ENCODE measurements at places on chromosomes 2 and 18.

DNA sequence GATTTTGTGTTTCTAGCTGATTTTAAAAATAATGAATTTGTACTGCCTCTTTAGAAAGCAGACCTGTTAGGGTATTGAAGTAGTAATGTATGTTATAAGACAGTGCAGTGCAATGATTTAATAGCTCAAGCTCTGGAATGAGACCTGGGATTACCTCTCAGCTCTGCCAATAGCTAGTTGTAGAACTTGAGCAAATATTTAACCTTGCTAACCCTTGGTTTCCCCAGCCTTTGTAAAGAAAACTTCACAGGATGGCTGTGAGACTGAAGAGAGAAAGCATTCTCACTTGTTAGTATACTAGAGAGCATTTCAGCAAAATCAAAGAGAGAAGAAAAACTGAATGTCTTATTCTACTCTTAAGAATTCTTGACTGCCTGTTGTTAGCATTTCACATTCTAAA is 293.9 kb downstream of the KIAA1328 start:
- no peak for DNase-seq

- DNase-seq = no peak
Measured at GRCh38 chr2:60368456-60368855, 185.0 kb downstream of the BCL11A start.

GRCh38 chr2:137910641-137911040 is 53.6 kb upstream of the HNMT start:
- no peak for DNase-seq

DNA sequence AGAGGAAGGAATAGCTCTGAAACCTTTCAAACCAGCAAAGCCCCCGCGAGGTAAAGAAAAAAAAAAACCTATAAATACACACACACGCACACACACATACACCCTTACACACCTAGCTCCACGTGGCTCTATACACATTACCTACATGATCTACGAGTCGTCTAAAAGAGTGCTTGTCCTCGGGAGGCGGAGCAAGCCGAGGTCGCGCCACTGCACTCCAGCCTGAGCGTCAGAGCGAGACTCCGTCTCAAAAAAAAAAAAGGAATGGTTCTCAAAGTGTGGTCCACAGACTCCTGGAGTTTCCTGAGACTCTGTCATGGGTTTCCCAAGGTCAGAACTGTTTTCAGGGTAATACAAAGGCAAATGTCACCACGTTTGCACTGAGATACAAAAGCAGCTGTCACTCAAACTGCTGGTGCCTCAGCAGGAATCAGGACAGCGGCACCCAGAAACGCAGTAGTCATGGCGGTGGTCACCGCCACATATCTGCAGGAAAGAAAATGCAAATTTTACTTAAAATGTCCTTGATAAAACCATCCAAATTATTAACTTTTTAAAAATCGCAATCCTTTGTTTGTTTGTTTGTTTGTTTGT is 130.0 kb upstream of the GPC1 start:
- DNase-seq = no peak

DNA sequence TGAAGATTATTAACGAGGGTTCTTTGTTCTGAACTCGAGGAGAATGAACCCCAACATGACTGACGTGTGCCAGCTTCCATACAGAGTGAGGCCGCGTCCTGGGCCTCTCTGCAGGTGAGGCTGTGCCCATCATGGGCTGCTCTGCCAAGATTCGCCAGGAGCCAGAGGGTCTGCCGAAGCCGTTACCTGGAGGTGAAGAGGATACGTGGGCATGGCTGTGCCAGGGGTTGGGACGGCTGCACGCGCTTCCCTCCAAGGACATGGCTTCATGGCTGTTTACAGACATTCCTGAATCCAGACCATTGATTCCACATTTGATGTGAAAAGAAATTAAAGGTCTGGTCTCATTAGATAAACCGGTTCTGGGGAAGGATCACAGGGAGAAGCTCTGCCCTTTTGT is 211.4 kb upstream of the SALL3 start:
- DNase-seq = no peak

GRCh38 chr2:85913884-85914881 is 25.4 kb upstream of the ST3GAL5 start:
- no peak for DNase-seq

- no peak for DNase-seq
Measured at GRCh38 chr2:241441492-241441891, 66.9 kb downstream of the STK25 start.

Measured in NCI-H1092 (cell line).